ENCODE measurements at places on chromosomes 3 and 15.

GRCh38 chr3:159520638-159521037 lies 468.0 kb upstream of the IL12A start:
- DNase-seq, result no peak

- DNase-seq, result no peak
These were observed 440.7 kb downstream of the MAGI1 start for GRCh38 chr3:65597952-65598413.

- no peak for DNase-seq
These were observed 18.8 kb upstream of the THRB start for GRCh38 chr3:24513463-24513862.

DNA sequence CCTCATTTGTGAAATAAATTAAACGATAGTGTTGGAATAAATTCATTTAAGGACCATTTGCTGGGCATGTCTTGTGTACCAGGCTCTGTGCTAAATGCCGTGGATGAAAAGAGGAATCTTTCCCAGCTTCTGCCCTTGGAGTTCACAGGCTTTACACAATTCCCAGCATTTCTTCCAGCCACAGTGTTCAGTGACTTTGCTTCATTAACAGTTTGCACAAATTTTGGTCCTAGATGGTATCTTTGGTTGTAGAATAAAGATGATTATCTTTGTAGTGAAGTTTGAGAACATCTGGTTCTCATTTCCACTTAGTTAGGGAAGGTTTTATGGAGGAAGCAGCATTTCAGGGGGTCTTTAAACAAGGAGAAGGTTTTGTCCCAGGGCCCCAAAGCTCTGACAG lies 100.1 kb downstream of the LRTM1 start:
- no peak for DNase-seq

GRCh38 chr15:78914027-78914764 lies 30.6 kb downstream of the CTSH start:
- DNase-seq, result no peak

- DNase-seq, result no peak
These were observed 28.2 kb upstream of the USP3 start for GRCh38 chr15:63476229-63476632.

DNA sequence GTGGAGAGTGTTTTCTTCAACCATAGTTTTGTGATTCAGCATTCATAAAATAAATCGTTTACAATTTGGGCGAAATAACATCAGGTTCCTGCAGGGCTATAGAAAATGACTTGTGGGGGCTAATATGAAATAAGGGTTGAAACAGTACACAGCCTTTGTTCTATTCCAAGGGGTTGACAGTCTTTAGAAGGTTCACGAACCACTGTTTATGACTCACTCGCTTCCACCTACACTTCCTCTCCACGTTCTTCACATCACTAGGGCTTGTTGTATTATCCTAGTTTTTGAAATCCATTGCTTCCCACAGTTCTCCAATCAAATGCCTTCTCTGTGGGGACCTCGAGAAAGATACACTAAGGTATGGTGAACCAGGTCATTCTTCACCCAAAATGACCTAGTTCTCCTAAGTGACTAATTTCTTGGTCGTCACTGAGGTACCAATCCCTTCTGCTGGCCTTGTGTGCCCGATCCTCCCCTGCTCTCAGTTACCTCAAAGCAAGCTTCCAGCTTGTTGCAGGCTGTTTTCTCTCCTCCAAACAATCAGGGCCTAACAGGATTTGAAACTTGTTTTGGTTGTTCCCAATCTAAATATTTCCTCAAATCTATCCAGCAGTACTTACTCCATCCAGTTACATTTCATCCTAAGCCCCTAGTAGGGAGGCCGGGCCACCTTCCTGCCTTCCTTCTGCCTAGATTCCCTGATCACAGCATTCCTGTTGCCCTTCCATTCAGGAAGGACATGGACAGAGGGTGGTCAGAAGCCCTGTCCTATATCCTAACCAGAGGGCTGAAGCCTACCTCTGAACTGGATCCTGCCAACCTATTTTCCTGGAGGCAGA lies 23.1 kb upstream of the TBL1XR1 start:
- no peak for DNase-seq

GRCh38 chr3:173865900-173866498 lies 468.5 kb downstream of the NLGN1 start:
- no peak for DNase-seq

DNA sequence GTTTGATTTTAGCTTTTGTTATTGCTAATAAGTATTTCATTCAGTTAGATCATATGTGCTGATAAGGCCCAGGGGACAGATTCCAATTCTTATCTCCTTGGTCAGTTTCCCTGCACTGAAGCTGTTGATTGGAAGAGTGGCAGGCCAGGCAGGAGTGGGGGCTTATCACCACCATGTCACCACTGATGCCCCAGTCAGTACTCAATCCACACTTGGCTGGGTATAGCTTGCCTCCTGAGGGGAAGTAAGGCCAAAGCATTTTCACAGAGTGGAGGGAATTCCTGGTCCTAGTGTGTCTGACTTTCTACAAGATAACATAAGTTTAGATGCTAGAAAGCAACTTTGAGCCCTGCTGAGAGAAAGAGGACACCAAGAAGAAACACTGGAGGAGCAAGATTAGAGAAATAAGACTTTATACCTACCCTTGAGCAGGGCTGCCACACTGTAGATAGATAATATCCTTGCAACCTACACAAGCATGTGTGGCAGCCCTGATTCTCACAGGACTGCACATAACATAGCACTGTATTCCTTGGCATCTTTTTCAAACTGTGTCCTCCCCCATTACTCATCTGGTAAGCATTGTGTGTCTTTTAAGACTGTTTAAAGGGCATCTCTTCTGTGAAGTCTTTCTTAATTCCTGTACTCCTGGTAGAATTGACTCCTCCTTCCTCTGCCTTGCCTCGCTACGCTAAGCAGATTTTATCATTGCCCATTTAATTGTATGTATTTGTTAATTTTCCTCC lies 24.3 kb downstream of the OXNAD1 start:
- no peak for DNase-seq

DNA sequence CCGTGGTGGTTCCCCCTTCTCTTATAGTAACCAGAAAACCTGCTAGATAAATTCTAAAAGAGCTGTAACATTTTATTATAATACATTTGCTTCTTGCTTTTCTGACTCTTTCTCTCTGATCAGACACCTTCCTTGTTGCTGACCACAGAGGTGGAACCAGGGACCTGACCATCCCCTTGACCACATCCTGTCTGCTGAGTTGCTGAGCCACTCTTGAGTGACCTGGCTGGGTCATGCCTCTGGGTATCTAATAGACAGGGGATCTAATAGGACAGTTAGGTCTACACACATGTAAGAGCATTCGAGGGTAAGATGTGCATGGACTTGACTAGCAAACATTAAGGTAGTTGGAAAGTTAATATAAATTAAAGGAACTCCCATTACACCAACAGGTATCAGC lies 22.8 kb upstream of the TRIM59 start:
- DNase-seq, result no peak

GRCh38 chr3:106540743-106541142 lies 671.9 kb upstream of the CBLB start:
- no peak for DNase-seq

DNA sequence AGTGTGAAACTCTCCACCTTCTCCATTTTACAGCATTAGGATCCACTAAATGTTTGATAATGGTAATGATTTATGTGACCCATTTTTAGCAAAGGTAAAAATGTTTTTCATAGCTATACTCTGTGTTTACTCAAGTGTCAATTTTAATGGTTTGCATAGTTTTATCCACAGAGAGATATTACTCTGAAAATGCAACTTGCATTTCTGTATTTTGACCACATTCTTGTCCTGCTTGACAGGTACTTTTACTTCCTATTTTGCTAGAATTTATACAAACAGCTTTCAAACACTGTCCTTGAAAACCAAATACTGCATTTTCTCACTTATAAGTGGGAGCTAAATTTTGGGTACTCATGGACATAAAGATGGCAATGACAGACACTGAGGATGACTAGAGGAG lies 62.9 kb downstream of the SERPINI1 start:
- no peak for DNase-seq

- DNase-seq, result no peak
These were observed 4.4 kb upstream of the SSR3 start for GRCh38 chr3:156559321-156559720.

- no peak for DNase-seq
These were observed 171.5 kb downstream of the ZMAT3 start for GRCh38 chr3:178900029-178900646.

DNA sequence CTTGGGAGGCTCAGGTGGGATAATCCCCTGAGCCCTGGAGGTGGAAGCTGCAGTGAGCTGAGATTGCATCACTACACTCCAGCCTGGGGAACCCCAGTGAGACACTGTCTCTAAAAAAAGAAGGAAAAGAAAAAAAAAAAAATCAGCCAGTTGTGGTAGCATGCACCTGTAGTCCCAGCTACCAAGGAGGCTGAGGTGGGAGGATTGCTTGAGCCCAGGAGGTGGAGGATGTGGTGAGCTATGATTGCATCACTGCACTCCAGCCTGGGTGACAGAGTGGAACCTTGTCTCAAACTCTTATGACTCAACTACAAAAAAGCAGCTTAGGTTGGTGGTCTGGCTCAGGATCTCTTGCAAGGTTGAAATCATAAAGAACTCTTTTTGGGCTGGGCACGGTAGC lies 19.3 kb upstream of the GPX1 start:
- peak; percentile 6 for DNase-seq

GRCh38 chr3:134462331-134462941 lies 23.3 kb downstream of the ANAPC13 start:
- DNase-seq, result no peak

GRCh38 chr15:76565366-76565765 lies 228.8 kb downstream of the ISL2 start:
- no peak for DNase-seq

GRCh38 chr3:141795276-141795675 lies 32.1 kb downstream of the GRK7 start:
- no peak for DNase-seq

DNA sequence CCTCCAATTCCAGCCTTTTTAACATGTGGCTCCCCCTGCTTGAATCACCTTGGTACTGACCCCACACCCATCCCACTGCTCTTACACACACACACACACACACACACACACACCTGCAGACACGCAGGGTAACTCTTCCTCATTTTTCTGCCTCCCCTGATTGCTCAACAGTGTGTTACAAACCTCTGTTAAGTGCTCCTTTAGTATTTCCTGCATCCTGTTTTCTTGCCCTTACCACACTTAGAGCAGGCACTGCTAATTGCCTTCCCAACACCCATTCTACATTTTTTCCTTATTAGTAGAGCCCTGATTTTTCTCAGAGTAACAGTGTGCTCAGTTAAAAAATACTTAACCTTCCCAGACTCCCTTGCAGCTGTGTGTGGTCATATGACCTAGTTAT lies 184.0 kb downstream of the EBLN2 start:
- no peak for DNase-seq

DNA sequence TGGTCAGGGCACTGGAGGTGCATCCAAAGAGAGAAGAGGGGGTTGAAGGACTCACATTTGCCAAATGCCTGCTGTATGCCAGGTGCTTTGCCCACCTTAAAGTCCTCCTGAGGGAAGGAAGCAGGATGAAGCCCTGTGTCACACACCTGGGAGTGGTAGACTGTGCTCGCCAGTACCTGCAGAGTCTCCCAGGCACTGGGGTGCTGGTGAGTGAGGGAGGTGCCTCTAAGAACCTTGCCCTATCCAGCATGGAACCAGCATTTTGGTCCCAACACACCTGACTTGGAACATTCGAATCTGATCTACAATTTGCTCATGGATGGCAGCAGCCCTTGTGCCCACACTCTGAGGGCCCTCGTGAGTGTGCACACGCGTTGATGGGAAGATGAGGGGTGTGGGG lies 76.7 kb downstream of the SEC22A start:
- no peak for DNase-seq

DNA sequence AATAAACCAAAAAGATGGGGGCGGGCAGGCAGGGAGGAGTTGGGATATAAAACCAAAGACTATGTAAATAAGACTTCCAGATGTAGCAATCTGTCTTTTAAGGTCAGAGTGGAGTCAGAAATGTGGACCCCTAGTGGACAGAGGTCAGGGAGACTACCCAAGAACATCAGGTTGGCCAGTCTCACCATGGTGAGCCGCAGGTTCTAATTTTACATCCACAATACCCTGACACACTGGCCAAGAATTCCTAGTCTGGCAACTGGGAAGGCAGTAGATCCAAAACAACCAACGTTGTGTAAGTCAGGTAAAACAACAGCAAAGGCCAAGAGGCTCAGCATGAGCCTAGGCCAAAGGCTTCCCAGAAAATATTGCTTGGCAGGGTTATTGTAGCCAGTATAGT lies 203.4 kb downstream of the FOXP1 start:
- no peak for DNase-seq

DNA sequence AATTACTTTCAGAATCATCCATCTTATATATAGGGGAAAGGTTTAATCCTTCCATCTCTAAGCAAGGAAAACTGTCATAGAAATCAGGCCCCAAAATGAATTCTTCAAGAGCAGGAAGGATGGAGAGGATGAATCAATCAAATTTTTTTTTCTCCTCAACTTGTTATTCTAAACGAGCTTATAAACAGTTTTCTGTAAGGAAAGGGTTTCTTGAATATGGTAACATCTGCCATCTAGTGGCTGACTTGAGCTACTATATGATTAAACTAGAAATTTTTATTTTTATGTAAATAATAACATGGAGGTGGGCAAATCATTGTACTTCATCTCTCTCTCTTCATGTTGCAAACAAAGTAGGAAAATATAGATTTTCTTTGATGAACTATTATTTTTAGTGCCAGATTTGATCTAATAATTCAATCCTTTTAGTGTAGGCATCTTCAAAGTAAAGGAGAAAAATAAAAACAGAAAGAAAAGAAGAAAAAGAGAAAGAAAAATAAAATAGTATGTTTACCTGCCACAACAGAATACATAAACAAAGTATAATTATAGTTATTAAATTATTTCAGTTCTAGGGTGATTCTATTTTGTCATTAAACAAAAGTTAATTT lies 146.6 kb downstream of the SERPINI1 start:
- no peak for DNase-seq

- DNase-seq, result no peak
These were observed 63.0 kb downstream of the VPS8 start for GRCh38 chr3:184874709-184875644.
